ENCODE measurements at places on chromosomes 13 and 19.

DNA sequence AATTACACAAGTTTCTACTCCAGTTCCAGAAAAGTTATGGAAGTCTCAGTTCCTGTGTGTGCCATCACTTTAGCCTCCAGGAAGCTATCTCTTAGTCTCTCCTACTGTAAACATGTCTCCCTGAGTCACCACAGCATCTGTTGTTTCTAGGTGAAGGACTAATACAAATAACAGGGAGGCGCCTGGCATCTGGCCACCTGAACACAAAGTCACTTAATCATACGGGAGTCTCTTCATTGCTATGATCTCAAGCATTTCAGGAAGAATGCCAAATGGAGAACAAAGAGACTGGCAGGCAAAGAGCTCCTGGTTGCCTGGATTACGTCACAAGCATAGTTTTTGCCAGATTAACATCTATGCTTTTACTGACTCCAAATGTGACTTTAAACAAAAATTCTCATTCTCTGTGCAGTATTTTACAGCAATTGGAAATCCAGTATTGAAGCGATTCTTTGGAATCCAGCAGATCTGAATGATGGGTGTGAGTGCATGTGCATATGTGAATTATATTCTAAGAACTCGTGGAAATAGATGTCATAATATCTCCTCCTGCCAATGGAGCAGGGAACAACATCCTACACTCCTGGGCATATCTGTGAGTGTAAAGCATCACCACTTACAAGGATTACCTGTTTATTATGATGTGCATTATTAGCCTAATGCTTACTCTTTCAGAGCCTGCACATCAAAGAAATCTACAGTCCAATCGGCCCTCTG lies 572.8 kb downstream of the PCDH9 start:
- DNase-seq: no peak

- DNase-seq: no peak
These were observed 1137.1 kb downstream of the OLFM4 start for GRCh38 chr13:54165581-54166215.

DNA sequence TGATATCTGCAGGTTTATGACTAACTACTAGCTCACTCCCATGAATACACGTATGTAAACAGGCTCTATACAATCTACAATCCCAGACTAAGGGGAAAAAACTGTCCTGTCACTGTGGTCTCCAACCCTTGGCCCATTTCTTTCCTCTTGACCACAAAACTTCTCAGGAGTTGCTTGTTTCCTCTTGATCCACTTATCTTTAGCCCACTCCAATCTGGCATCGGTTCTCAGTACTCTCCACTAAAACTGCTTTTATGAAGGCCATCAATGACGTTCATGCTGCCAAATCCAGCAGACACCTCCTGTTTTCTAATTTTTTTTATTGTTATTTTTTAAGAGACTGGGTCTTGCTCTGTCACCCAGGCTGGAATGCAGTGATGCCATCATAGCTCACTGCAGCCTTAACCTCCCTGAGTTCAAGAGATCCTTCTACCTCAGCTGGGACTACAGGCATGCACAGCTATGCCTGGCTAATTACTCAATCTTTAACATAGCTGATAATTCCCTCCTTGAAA lies 31.9 kb upstream of the USPL1 start:
- no peak for DNase-seq

- no peak for DNase-seq
These were observed 78.4 kb downstream of the KCTD15 start for GRCh38 chr19:33875071-33875470.

DNA sequence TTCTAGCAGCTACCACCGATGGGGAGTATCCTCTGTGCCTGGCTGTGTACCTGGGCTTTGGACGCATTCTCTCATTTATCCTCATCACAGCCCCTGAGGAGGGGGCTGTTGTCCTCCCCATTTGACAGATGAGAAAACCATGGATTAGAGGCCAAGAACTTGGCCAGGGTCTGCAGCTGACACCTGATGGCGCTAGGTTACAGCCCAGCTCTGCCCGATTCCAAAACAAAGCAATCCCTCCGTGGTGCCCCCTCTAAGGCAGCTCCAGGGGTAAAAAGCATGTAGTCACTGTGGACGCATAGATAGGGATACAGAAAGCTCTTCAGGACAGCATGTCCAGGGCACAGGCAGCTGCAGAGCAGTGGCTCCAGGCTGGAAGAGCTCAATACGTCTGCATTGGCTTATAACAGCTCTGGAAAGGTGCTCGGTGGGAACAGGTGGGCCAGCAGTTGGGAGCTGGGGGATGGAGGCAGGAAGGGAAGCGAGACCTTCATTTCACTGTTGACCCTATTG lies 35.4 kb upstream of the UQCRFS1 start:
- DNase-seq: no peak

- DNase-seq: no peak
These were observed 14.6 kb downstream of the ZNF254 start for GRCh38 chr19:24101459-24102115.

GRCh38 chr13:96615252-96615651 lies 379.0 kb downstream of the OXGR1 start:
- DNase-seq: no peak

- DNase-seq: no peak
These were observed 6.4 kb downstream of the POU4F1 start for GRCh38 chr13:78596736-78597601.

- DNase-seq: no peak
These were observed 5.5 kb downstream of the DLEU7 start for GRCh38 chr13:50838031-50838430.

DNA sequence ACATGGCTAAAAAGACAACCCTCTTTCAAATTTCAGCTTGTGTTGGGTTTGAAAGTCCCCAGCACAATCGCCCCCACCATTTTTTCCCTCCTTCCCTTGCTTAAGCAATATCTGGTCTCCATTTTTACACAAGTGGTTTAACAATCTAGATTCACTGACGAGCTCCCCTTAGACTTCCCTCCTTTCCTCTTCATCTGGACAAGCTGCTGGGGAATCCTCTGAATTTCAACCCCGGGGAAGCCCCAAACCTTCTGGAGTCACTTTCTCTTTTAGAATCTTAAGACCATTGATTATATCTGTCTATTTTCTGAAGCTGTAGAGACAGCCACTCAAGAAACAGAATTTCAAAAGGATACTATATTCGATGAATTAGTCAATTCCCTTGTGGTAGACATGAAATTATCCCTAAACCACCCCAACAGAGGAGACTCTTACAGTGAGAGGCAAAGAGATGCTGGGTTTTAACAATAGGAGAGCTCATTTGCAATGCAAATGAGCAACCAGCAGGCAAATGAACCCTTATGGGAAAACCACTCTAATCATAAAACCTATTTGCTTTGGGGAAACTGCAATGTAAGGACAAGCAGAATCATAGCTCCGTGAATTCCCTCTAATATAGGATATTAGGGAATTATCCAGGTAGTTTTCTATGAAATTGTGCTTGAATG lies 78.9 kb downstream of the TEX26 start:
- DNase-seq: no peak

DNA sequence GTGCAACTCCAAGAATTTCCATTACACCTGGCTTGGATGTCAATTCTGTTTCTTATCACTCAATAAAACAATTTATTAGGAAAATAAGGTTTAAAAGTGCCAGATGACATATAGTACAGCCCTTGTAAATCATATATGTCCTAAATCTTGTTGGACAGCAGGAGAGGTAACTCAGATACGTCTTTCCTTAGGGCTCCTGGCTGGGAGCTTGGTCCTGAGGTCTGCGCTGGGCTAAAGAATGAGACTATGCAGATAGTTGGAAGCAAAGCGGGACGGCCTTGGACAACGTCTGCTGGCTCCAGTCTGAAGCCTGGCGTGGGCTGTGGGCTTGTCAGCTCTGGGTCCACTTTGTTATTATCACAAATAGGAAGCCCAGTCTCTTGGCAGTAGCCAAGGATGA lies 377.0 kb downstream of the DLEU7 start:
- DNase-seq: no peak

- no peak for DNase-seq
These were observed 8.3 kb downstream of the FUT6 start for GRCh38 chr19:5831159-5831558.

DNA sequence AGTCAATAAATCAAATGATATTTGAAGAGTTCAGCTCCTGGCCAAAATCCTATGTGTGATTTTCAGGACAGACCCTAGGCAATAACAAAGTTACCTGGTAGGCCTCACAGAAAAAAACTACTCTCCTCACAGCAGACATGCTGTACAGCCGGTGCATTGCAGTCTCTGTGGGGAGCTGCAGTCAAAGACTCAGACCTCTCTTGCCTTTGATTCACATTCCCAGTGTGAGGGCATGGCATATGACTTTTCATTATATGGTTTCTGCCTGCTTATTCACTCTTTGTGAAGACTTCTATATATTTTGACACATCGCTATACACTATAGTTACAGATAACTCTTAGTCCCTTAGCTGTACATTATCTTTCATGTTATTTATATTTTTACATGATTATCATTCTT lies 2684.3 kb upstream of the PCDH20 start:
- DNase-seq: no peak

DNA sequence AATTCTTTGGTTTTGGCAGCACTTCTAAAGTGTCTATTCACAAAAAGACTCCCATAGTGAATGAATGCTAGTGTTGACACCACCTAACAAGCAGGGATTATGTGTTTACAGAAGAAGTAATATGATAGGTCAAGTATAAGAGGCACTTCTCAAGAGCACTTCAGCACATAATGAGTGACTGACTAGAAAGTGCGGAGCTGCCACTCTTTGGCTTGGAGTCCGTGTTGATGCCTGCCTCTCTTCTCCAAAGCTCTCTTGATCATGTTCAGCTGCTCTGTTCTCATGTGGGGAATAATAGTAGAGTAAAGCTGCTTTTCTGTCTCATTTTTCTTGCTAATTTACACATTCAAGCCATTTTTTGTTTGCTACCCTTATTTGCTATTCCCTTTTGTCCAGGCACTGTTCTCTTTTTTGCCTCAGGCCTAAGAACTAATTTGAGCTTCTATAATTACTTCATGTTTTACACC lies 22.7 kb upstream of the MAB21L1 start:
- DNase-seq: no peak

- no peak for DNase-seq
These were observed 90.6 kb downstream of the SPRY2 start for GRCh38 chr13:80250213-80250810.

Data from activated T-helper 1 cell treated with anti-CD3 and anti-CD28 coated beads, Interleukin-2, amount 50 U/mL, for 16 hours (primary cell).